Bronchial epithelial cell (primary cell): ENCODE measurements at places on chromosomes 13 and 19. TPM values are rescaled to one million over a fixed set of nuclear protein-coding genes. Genes with fewer than 3 reads are reported as not detected.

DNA sequence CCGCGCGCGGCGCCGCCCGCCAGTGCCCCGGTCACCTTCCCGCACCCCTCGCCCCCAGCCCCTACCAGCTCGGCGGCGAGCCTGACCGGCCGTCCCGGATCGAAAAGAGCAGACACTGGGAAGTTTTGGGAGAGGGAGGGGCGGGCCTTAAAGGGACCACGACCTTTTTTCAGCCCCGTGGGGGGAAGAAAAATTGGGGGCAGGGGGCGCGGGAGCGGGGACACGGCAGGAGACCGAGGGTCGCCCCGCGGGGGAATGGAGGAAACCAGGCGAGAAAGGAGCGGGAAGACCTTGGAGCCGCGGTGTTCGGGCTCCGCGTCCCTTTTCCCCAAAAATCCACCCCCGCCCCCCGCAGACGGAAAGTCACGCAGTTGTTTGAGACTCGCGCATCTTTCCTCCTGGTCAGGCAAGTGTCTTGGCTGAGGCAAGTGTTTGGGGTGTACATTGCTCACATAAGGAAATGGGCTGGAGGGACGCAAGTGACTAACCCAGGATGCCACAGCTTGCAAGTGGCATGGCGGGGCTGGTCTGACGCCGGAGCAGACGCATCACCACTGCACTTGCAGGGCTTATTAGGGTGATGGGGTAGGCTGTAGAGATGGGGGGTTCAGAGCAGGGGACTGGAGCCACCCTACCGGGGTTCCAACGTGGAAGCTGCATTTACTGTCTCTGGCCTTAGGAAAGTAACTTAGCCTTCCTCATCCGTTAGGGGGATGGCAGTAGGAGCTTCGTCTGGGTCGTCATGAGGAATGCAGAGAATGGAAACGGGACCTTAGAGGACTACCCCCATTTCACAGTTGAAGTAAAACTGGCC is 2.7 kb upstream of the HNRNPL start:
- peak; percentile 84 for DNase-seq

The UPK1A gene
- total RNA-seq: 0.38 TPM in 1 of 2 replicates, not detected in the other

DNA sequence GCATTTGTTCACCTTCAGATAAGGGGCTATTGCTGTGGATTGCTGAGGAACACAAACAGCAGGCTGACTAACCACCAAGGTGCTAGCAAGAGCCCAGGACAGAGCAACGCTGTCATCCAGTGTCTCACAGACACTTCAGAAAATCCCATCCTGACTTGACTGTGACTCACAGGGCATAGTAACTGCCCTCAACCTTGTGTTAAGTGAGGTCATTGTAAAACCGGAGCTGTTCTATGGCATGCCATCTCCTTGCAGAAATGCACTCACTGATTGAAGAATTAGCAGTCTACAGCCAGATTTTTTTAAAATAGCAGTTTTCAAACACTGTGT is 51.1 kb downstream of the TNFRSF19 start:
- DNase-seq: peak; percentile 98

The GRWD1 gene
- total RNA-seq: 23.4 and 31.9 TPM in 2 replicates

DNA sequence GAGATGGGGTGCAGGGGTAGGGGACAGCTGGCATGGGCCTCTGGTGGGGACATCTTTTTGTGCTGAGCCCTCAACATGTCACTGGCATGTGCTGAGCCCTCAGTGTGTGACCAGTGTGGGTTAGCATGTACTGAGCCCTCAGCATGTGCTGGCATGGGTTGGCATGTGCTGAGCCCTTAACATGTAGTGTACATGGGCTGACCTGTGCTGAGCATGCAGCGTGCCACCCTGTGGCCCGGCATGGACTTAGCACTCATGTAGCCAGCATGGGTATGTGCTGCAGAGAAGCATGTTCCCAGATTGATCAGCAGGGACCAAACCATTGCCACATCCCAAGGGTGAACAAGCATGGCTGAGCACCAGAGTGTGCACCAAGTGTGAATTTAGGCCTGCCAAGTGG is 11.5 kb downstream of the HIPK4 start:
- DNase-seq: no peak

- no peak for DNase-seq
Observed at GRCh38 chr19:46660008-46660517, 919 bp downstream of the DACT3 start.

DNA sequence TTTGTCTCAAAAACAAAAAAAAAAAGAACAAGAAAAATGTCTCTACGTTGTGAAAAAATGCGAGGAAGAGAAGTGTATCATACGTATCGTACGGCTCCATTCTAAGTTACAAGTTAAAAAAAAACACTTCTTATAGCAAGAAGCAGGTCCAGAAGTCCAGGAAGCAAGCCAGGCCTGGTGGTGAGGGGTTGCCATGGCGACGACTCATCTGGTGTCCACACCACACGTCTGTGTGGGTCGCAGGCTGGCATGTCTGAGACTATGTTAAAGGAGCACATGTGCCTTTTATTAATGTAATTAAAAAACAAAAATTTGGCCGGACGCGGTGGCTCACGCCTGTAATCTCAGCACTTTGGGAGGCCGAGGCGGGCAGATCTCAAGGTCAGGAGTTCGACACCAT is 5.9 kb downstream of the MED16 start:
- DNase-seq: no peak

GRCh38 chr19:11422163-11423065 is 3.3 kb upstream of the RGL3 start:
- DNase-seq: peak; percentile 85

DNA sequence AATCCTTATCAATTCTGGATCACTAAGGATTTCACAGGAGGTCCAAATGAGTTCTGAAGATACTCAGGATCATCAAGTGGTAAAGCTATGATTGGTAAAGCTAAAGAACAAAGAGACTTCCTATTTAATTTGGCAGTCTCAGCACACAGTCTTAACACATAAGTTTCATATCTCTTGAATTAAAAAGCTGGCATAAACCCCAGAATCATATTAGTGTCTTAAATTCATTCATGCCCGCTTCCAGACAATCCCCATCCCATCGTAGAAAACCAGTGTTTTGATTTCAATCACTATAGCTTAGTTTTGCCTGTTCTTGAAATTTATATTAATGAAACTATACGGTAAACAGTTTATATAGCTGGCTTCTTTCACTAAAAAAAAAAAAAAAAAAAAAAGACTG is 278.7 kb downstream of the DIAPH3 start:
- DNase-seq: no peak

- DNase-seq: no peak
Observed at GRCh38 chr19:28615546-28615916, 597.4 kb downstream of the UQCRFS1 start.

DNA sequence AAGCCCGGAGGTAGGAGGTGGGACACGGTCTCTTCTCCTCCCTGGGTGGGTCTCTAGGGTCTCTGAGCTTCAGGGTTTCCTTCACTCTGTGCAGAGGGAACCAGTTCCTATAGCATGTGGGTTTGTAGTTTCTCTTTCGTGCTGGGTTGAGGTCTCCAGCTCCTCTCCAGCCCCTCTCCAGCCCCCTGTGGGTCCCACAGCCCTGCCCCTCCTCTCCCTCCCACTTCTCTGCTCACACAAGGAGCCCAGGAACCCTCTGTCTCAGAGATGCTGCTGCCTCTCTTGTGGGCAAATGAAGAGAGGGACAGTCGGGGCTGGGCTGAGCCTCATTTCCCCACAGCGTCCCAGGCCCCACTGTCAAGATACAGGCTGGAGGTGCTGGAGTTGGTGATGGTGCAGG is 1.4 kb downstream of the SIGLEC7 start:
- DNase-seq: no peak

- no peak for DNase-seq
Observed at GRCh38 chr19:28989739-28990138, 223.2 kb downstream of the UQCRFS1 start.

The FLT3 gene
- total RNA-seq: not detected in 2 replicates

DNA sequence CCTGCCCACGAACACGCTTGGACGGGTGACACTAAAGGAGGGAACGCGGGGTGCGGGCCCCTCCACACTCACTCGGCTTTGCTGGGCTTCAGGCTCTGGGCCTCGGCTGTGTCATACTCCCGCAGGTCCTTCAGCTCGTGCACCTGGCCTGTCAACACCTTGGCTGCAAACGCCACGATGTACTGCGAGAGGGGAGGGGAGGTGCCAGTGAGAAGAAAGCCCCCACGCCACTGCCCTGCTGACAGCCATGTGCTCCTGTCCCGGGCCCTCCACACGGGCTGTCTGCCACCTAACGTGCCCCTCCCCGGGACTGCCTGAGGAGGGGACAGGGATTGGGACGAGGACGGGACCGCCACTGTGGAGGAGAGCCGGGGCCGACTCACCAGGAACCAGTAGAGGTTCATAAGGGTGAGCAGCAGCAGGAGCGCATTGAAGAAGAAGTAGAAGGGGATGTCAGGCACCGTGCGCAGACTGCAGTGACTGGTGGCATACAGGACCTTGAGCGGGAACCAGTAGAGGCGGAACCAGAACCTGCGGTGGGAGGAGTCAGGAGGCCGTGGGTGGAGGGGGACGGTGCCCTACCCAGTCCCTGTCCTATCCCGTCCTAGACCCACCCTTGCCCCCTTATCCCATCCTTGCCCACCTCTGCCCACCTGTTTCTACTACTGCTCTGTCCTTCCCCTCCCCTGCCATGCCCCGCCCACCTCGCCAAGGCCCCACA is 16.9 kb downstream of the CERS1 start:
- DNase-seq: no peak

DNA sequence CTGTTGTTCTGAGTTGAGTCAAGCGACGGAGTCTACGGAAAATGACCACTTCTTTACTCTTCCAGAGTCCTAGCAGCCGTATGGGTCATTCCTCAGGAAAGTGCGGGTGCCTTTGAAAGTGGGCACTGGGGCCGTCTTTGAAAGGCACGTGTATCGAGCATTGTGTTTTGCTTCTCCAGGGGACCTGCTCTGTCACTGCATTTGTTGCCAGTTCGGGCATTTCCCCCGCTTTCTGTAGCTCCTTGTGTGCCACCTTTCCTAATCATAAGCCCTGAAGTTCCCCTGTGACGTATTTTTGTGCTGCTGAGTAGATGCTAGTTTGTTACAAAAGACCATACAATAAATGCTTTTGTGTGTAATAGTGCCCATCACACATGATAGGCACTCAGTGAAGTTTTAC is 24.4 kb downstream of the SPATA13 start:
- DNase-seq: no peak

The TNFRSF19 gene
- total RNA-seq: 1.3 and 3.2 TPM in 2 replicates
